Muscle of arm (tissue), 14 donors: ENCODE measurements at places on chromosomes 16 and 17. TPM values are rescaled to one million over a fixed set of nuclear protein-coding genes. Genes with fewer than 3 reads are reported as not detected.
A peak's percentile ranks its signal among the peaks of the same experiment; 100 is the strongest.

The CIBAR2 gene
- 0.12 TPM for polyA plus RNA-seq

- DNase-seq = peak; percentile 52
These were observed 18.9 kb upstream of the P2RX1 start for GRCh38 chr17:3935140-3935542.

The E2F4 gene
- polyA plus RNA-seq = 41.7 TPM

The SLC16A13 gene
- 1.1 TPM for polyA plus RNA-seq

The KRTAP1-1 gene
- polyA plus RNA-seq = not detected

DNA sequence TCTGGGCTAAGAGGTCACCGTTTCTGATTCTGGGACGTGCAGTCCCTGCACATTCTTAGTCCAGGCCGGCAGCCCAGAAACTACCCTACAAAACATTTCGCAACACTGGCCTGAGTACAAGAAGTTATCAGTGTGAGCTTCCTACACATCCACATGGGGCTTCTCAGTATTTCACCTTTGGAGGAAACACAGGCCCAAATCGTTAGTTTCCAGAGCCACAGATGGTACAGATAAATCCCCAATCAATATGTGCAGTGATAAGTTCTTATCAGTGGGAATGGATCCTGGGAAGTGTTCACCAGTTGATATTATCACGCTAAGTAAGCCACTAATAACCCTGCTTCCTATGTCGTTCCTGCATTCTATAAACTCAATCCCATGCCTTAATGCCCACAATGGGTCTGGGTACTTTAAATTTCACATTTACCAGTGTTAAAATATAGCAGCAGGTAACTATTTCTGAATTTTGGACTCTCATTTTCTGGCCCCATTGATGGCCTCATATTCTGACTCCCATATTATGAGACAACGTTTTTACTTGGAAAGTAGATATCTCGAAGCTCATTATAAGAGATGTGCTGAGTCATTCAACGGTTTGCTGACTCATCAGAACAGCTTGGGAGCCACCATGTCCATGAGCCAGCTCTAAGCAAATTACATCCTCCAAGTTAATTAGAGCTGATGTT, 370.2 kb upstream of the MAF start:
- DNase-seq = no peak

DNA sequence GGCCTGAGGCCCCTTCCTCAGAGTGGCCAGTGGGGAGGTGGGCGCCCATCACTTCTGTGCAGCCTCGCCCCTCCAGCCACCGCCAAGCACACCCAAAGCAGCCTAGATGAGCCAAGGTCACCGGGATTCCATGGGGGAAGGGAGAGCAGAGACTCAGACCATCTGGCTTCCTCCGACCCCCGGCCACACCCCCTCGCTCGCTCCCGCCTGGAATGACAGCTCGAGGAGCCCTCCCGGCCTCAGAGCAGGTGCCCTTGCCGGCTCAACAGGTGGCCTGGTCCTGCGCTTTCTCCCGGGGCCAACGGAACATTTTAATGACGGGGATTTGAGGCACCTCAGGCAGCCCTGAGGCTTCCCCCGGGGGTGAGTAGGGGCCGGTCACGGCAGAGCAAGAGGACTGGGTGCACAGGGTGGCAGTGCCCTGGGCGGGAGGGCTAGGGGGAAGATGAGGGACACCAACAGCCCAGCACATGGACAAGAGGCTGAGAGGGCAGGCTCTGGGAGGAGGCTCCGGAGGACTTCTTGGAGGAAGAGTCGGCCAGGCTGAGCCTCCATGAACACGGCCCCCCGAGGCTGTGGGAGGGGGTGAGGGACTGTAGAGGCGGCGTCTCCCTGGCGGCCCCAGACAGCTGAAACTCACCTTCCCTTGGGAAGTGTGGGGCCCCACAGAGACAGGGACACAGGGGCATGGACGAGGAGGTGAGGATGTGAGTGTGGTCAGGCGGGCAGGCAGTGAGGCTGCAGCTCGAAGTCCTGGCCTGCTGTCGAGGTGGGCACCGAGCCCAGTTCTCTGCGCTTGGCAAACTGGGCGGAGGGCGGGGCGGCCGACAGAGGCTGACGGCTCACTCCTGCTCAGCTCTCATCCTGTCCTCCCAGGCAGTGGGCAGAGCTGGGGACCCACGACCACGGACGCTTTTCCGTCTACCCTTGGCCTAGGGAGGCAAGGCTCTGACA, 12.5 kb upstream of the C1QTNF8 start:
- no peak for DNase-seq

DNA sequence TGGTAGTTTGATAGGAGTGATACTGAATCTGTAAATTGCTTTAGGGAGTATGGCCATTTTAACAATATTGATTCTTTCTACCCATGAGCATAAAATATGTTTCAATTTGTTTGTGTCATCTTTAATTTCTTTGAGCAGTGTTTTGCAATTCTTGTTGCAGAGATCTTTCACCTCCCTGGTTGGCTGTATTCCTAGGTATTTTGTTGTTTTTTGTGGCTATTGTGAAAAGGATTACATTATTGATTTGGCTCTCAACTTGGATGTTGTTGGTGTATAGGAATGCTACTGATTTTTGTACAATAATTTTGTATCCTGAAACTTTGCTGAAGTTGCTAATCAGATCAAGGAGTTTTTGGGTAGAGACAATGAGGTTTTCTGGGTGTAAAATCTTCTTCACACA, 3.2 kb downstream of the KRTAP9-9 start:
- DNase-seq = no peak
